ENCODE measurements at places on chromosomes 1 and 21. TPM values are rescaled to one million over a fixed set of nuclear protein-coding genes. Genes with fewer than 3 reads are reported as not detected.

GRCh38 chr1:20507248-20507563, 745 bp downstream of the MUL1 start:
- no peak for DNase-seq

GRCh38 chr1:195663549-195664280, 944.5 kb downstream of the KCNT2 start:
- no peak for DNase-seq

DNA sequence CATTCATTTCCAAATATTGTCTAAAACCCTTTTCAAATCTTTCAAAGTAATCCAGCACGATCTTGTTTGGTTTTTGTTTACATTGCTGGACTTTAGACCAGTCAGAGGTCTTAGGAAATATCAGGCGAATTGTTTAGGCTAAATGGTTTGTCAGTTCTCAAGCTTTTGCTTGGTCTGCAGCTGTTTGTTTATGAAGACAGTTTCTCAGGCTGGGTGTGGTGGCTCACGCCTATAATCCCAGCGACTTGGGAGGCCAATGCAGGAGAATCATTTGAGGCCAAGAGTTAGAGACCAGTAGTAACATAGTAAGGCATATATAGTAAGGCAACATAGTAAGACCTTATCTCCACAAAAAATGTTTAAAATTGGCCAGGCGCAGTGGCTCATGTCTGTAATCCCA, 77.5 kb downstream of the DNTTIP2 start:
- DNase-seq, result no peak

GRCh38 chr1:34597877-34598514, 156.9 kb upstream of the GJB5 start:
- DNase-seq, result peak; percentile 64

Gene ETNK2
- 0.18 TPM for total RNA-seq
